ENCODE measurements at places on chromosomes 11 and 22.
A peak's percentile ranks its signal among the peaks of the same experiment; 100 is the strongest.

- no peak for DNase-seq
Measured at GRCh38 chr11:19398273-19398672, 157.5 kb upstream of the E2F8 start.

DNA sequence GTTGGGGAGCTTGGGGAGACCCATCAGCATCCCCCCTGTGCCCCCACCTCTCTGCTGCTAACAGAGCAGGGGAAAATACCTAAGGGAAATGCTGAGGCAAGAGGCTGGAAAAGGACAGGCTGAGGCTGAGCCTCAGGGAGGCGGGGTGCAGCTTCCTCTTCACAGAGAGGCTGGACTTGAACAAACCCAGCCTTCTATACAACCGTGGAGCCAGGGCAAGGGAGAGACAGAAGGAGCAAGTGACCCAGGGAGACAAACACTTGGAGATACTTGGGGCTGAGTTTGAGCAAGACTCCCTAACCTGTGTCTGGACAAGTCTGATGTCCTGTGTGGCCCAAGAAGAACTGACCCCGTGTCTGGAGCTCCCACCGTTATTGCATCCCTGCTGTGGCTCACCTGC, at the start of gene SLCO2B1:
Gene SLCO2B1, plus strand, starts transcription at position 229 of the 400 bp plus-strand sequence. CDS start 275 bp downstream, outside the sequence.
- DNase-seq: no peak

DNA sequence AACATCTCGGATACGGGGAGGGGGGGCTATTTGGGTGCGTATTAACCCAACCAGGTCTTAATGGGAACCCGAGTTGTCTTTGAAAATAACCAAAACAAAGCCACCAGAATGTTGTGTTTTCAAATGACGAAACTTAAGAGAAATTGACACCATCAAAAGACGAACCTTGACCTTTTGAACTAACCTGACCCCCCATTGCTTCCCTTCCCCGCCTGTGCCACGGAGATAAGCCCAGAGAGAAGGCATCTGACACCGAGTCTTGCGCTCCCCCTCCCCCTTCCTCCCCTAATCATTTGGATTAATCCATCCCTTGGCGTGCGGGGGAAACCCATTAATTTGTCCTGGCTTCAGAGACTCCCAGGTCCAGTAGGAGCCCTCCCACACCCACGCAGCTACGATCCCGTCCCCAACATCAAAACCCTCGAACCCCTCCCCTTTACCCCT, 4.5 kb upstream of the GCAT start:
- DNase-seq: no peak

DNA sequence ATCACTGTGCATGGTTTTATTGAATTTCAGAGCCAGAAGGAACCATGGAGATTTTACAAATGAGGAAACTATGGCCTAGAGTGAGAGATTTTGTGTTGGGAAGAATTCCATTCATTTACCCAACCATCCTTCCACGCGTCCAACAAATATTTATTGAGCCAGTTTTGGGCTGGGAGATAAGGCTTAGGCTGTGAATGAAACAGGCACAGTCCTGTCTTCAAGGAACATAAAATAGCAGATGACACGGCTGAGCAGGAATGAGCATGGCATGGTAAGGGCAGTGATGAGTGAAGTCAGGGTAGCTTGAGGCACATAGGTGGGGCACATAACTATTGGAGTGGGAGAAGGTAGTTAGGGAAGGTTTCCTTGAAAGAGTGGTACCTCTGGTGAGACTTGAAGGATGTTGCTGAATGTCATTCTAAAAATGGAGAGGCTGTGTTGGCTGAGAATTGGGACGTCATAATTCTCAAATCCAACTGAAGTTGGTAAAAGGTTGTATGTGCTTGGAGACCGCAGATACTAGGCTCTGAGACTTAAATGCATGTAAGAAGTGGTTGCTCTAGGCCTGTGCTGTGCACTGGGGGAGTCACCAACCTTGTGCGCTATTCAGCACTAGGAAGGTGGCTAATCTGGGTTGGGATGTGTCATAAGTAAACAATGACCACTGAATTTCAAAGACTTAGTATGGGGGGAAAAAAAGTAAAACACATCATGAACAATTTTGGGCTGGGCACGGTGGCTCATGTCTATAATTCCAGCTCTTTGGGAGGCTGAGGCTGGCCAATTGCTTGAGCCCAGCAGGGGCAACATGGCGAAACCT, 51.9 kb downstream of the TEAD1 start:
- no peak for DNase-seq

DNA sequence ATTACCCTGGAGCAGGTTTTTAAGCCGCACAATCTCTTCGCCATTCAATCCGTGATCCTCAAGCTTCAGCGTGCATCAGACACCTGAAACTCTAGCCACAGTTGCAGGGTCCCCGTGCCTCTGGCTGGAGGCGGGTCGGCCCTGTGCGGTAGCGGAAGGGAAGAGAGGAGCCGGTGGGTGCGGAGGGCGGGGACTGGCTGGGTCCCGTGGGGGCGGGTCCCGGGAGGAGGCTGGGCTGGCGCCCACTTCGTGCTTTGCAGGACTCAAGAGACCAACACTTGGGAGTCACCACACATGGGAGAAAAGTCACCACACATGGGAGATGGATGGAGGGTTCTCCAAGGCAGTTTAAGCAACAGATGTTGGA, 772 bp downstream of the C22orf15 start:
- DNase-seq: no peak

DNA sequence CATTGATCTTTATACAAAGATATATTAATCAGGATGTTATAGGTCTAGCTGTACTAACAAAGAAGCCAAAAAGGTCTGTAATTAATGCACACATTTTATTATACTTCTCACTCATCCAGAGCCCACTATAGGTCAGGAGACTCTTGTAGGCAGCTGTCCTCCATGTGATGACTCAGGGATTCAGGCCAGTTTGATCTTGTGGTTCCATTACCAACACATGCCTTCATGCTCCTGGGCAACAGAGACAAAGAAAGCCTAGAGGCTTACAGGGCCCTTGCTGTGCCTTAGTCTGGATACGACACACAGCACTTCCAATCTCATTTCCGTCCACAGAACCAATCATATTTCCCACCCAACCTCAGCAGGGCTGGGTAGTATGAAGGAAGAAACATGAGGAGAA, 150.3 kb upstream of the NCAM1 start:
- no peak for DNase-seq

DNA sequence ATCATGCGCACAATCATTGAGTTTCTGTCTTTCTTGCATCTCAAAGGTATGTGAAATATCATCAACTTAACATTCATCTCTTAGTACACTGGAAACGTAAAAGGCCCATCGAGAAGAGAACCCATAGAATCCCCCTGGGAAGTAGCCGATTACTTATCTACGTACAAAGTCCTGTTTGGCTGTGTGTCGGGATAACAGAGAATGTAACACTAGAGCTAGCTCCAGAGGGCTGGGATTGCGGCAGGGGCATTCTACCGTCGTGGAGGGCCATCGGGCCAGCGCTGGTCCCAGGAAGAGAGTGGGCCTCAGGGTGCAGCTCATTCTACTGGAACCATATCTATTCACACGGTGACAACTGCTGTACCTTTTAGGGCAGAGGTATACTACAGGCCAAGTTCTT, 4.5 kb downstream of the GAL start:
- DNase-seq: no peak

DNA sequence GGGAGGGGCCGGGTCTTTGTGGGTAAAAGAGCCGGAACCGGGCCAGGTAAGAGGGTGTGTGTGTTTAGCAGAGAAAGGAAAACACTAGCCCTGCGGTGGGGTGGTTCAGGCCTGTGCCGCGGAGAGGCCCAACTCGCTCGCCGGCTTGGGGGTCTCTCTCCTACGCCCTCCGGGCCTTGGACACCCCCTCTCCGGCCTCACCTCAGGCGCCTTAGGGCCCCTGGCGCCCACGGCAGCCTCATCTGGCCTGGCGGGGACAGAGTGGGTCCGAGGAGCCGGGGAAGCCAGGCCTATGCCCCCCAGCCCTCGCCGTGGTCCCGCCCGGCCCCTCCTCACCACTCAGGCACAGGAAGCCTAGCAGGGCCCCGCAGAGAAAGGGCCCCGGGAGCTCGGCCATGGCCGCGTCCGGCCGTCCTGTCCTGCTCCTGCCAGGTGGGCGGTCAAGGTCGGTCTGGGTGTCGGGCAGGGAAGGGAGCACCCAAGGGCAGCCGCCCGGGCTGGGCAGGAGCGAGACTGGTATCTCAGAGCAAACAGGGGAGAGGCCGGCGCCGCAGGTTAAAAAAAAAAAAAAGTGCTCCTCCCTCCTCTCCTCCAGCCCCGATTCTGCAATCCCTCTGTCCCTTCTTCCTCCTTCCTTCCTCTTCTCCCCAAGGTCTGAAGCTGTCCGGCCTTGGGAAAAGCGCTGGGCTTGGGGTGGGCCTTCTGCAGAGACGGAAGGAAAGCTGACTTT, at the start of gene VSIG2:
Gene VSIG2, minus strand, starts transcription at position 515 of the 730 bp plus-strand sequence. Its CDS starts 118 bp downstream, at position 397.
- DNase-seq: no peak

DNA sequence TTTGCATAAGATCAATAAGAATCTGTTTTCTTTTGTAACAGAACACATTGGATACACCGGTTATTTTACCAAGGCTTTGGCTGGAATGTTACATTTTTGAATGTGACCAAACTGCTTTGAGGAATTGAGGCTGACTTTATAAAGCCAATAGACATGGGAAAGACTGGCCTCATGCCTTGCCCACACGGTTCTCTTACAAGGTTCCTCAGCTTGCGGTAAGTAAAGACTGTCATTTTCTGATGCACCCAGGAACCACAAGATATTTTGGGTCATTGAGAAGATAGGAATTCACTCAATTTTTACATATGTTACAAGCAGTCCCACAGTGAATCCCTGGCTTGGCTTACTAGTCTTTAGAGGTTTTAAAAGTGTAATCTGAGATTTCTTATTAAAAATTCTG, 23.9 kb downstream of the OR10A6 start:
- DNase-seq: no peak

- no peak for DNase-seq
Measured at GRCh38 chr11:44199816-44200215, 104.3 kb downstream of the EXT2 start.

GRCh38 chr11:90556606-90557005, 333.8 kb upstream of the CHORDC1 start:
- DNase-seq: no peak

- peak; percentile 26 for DNase-seq
Measured at GRCh38 chr11:57668434-57668782, 494 bp downstream of the ZDHHC5 start.

GRCh38 chr22:25027959-25028840, 75.7 kb downstream of the KIAA1671 start:
- DNase-seq: peak; percentile 57

GRCh38 chr11:122264121-122264520, 148.1 kb upstream of the BLID start:
- no peak for DNase-seq

GRCh38 chr11:132886335-132886734, 646.0 kb downstream of the OPCML start:
- no peak for DNase-seq

- no peak for DNase-seq
Measured at GRCh38 chr11:70305501-70305900, 35.0 kb downstream of the PPFIA1 start.

DNA sequence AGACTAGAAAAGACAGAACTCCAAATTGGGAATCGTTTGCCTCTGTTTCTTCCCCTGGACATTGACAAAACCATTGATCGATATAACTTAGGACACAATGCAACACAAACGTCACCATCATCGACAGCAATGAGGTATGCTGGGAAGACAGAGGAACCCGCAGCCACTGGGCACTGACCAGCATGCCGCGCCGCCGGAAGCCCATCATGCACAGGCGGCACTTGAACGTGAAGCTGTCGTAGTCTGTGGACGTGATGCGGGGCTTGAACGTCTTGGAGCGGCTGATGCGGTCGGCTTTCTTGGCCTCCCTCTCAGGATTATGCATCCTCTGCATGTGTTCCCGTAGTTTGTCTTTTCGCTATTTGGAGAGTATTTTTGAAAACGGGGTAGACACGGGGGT, 23.0 kb upstream of the NFRKB start:
- no peak for DNase-seq

DNA sequence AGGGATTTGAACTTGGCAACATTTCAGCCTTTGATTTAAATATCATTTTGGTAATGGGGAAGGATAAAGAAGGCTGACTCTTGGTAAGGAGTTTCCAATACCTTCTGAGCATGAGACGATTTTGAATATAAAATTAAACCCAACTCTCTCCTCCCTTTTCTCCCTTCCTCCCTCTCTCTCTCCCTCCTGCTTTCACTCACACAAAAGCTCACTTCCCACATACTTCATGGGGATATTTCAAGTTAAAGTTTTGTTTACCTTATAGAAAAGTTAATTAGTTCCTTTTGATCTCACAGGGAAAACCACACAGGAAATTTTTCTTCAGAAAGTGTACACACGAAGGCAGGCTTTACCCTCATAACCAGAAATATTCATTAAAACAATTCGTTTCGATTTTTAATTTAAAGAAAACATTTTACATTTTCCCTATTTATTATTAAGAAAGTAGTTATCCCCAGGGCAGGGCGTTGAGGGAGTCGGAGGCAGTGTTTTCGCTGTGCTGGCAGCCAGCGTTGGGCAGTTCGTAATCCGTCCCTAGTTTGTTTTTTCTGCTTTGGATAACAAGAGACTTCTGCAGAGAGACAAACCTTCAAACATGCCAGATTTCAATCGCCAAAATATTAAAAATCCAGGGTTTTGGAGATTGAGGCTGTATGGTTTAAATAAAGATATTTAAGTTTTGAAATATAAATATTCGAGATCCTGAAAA, 25.3 kb upstream of the ALX4 start:
- DNase-seq: no peak

GRCh38 chr22:20808844-20809243, 34.9 kb downstream of the SERPIND1 start:
- no peak for DNase-seq

DNA sequence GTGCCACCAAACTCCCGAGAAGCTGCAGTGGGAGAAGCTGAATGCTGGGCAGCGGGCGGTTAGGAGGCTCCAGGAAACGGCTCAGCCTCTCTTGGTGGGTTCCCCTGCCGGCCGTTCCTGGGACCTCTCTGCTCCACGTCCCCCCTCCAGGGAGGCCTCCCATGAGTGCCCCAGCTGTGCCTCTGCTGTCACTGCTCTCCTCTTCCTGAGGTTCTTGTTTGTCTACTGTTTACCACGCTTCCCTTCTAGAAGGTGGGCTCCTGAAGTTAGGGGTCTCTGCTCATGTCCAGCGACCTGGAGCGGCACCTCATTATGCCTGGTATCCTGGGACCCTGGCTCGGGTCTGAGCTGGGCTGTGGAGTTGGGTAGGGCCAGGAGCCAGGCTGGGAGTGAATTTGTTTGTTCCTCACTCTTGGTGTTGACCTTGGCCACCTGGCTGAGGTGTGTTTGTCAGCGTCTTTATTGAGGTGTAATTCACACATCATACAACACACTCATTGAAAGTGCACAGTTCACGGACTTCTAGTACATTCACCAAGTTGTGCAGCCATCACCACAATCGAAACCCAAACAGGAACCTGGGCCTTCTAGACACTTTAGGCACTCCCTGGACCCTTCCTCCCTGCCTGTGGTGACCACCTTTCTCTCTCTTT, 37.8 kb upstream of the GRAMD4 start:
- DNase-seq: no peak

DNA sequence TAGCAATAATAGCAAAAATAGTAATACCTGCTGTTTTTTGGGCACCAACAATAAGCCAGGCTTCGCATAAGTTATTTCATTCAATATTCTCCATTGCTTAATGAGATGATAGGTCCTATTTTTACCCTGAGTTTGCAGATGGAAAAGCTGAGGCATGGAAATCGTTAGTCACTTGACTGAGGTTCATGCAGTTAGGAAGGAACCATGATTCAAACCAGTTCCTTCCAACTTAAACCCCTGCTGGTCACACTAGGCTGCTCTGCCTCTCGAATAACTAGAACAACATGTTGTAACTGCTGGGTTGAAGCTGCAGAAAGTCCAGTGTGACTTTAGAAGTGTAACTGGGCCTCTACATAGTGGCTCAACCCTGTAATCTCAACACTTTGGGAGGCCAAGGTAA, 69.3 kb downstream of the SEZ6L start:
- peak; percentile 2 for DNase-seq
